HTR-8/SVneo (cell line): ENCODE measurements at places on chromosomes 13 and 19.

- DNase-seq: no peak
These were observed 18.3 kb upstream of the TEX29 start for GRCh38 chr13:111302045-111302726.

DNA sequence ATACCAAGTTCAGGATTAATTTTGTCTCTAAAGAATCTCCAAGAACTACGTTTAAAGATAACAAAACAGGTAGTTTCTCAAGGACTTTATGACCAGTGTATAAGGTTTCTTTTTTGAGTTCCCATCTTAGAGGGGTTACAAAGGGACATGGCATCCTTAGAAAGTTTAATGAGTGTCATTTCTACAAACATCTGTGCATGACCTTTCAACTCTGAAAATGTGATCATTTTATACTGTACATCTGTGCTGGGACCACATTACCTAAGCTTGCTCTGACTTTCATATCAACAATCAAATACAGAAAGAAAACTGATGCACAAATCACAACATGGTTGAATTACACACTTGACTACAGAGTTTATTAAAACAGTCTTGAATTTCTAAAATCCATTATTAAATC lies 37.1 kb downstream of the KLF12 start:
- DNase-seq: no peak

- no peak for DNase-seq
These were observed 32.5 kb downstream of the FGF14 start for GRCh38 chr13:102369302-102369701.

GRCh38 chr19:10625762-10626138 lies 397 bp downstream of the SLC44A2 start:
- no peak for DNase-seq

- DNase-seq: peak; percentile 48
These were observed 26.2 kb downstream of the ZNF160 start for GRCh38 chr19:53076984-53077383.

DNA sequence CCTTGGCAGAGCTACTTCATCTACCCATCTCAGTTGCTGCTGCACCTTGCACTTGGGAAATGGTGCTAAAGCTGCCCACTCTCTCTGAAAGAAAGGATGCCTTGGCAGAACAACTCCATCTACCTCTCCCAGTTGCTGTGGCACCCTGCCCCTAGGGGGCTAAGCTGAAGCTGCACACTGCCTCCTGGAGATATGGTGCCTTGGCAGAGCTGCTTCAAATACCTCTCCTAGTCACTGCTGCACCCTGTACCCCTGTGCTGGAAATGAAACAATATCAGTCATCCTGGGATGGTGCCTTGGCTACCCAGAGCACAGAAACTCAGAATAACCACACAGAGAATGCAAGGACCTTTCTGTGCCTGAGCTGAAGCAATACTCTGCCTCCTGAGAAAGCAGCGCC lies 615.8 kb downstream of the DIAPH3 start:
- DNase-seq: no peak

DNA sequence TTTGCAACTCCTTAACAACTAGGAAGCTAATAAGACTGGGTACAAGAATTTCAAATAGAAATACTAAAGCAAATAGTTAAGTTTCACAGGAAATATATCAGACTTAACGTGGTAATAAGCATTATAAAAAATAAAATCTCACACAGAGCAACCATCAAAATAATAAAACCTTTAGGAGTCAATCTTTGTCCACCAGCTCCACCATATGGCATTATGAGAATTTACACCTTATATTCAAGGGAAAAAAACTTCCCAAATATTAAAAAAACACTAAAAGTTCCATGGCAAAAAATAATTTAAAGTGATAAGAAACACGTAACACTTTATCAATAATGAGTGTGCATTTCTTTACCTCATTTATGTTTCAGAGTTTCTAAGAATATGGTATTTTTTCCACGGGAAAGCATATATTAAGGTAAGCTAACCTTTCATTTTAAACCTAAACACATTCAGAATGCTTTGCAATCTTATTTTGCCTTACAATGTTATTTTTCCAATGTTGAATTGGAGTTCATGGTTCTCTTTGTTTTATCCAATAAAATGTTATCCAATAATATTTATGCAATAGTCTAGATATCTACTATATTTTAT lies 423.2 kb upstream of the SGCG start:
- no peak for DNase-seq

GRCh38 chr13:114151031-114151430 lies 18.6 kb upstream of the RASA3 start:
- DNase-seq: no peak

DNA sequence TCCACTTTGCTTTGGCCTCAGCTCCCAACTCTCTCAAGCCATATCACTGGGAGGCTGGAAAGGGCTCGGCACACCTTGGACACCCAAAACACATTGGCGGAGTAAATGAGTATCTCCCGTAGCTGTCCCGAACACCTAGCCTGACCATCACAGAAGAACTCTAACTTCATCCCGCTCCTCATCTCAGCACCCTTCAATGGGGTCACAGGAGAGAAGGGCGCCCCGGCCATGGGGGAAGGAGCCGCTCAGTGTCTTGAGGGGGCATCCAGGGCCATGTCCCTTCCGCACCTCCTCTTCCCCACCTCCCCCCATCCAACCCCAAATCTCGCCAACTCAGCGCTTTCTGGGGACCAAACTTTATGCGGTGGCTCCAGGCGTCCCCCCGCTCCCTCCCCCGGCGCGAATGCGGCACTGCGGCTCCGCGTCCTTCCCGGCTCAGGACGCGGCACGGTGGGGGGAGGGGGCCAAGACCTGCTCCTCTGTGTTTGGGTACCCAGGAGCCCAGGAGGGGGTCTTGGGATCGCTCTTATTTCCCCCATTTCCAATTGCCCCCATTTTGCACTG lies 3.0 kb downstream of the KCNC3 start:
- no peak for DNase-seq

DNA sequence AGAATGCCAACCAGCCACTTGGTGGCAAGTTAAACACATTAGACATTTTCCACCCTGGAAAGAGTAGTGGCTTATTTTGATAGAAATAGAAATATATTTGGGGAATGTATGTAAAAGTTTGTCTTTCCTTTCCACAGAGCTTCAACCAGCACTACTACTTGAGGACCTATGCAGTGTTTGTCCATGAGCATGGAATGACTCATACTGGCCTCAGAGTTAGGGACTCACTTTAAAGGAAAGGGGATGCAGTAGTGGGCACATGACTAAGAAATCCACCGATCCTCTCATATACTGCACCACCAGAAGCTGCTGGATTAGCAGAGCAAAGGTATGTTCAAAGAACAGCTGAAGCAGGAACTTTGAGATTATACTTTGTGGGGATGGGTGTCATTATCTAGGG lies 62.6 kb downstream of the LACC1 start:
- DNase-seq: no peak

- DNase-seq: no peak
These were observed 35.5 kb upstream of the RXFP2 start for GRCh38 chr13:31703780-31704179.

DNA sequence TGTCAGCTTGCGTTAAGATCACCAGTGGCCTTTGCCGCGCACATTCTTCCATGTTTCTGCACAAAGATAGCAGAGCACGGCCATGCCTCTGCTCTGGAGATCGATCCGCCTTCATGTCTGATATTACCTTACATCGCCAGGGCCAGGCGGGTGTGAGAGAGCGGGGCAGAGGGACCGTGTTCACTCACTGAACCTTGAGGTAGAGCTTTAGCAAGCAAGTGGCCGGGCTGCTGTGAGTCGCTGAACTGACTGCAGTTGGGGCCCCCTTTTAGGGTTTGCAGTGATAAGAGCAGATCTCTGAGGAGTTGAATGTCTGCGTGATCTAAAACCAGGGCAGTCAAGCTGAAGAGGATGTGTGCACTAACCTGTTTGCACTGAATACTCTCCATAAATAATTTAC lies 275.4 kb upstream of the OBI1 start:
- no peak for DNase-seq

DNA sequence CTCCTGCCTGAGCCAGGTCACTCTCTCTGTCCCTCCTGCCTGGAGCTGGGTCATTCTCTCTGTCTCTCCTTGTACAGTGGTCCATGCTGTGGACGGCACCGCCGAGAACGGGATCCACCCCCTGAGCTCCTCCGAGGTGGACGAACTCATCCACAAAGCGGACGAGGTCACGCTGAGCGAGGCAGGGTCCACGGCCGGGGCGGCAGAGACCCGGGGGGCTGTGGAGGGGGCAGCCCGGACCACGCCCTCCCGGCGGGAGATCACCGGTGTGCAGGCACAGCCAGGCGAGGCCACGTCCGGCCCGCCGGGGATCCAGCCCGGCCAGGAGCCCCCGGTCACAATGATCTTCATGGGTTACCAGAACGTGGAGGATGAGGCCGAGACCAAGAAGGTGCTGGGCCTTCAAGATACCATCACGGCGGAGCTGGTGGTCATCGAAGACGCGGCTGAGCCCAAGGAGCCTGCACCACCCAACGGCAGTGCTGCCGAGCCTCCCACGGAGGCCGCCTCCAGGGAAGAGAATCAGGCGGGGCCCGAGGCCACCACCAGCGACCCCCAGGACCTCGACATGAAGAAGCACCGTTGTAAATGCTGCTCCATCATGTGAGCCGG lies 4.6 kb upstream of the MISP start:
- no peak for DNase-seq

- DNase-seq: peak; percentile 3
These were observed 74.0 kb upstream of the POMP start for GRCh38 chr13:28584873-28585381.

DNA sequence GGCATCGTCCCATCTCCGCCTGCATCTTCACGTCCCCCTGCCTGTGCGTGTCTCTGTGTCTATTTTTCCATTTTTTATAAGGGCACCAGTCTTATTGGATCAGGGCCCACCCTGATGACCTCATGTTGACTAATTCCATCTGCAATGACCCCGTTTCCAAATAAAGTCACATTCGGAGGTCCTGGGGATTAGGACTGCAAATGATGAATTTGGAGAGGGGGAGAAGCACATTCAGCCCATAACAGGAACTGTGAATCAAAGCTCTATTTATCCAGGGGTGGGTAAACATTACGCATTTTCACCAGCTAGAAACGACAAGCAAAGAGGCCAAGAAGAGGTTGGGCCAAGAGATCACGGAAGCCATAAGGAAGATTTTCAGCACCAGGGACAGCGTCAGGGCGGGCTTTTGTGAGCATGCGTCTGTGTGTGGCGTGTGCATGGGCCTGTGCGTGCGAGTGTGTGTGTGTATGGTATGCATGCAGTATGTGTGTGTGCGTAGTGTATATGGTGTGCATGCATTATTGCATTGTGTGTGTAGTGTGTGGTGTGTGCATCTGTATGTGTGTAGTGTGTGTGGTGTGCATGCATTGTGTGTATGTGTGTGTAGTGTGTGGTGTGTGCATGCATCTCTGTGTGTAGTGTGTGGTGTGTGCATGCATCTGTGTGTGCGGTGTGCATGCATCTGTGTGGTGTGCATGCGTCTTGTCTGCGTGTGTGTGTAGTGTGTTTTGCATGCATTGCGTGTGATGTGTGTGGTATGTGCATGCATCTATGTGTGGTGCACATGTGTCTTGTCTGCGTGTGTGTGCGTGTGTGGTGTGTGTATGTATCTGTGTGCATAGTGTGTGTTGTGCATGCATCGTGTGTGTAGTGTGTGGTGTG lies 19.6 kb downstream of the CELF5 start:
- DNase-seq: no peak

DNA sequence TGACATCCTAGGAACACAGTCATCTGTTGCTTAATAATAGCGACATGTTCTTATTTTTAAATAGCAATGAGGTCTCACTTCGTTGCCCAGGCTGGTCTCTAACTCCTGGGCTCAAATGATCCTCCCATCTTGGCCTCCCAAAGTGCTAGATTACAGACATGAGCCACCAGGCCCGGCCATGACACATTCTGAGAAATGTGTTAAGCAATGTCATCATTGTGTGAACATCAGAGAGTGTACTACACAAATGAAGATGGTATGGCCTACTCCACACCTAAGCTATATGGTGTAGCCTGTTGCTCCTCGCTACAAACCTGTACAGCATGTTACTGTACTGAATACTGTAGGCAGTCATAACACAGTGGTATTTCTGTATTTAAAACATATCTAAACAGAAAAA lies 24.6 kb upstream of the GARRE1 start:
- no peak for DNase-seq

GRCh38 chr19:38032951-38033350 lies 125.9 kb downstream of the SIPA1L3 start:
- DNase-seq: no peak

DNA sequence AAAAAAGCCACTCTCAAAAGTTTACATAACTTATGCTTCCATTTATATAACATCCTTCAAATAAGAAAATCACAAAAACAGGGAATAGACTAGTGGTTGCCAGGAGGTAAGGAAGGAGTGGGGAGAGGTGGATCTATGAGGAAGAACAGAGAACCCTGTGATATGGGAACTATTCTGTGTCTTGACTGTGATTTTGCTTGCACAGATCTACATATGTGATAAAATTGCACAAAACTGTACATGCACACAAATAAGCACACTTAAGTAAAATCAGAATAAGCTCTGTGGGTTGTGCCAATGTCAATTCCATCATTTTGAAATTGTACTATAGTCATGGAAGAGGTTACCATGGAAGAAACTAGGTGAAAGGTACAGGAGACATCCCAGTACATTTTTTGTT lies 121.6 kb upstream of the SGCG start:
- DNase-seq: no peak

- DNase-seq: no peak
These were observed 231.2 kb downstream of the NHLRC3 start for GRCh38 chr13:39269411-39269810.

- DNase-seq: no peak
These were observed 209.8 kb downstream of the POU4F1 start for GRCh38 chr13:78393286-78394142.
